ENCODE measurements at places on chromosomes 1 and 21.

GRCh38 chr1:162206749-162207635, 137.5 kb downstream of the NOS1AP start:
- DNase-seq = no peak

- no peak for DNase-seq
Measured at GRCh38 chr1:222889440-222889839, 74.6 kb downstream of the DISP1 start.

- no peak for DNase-seq
Measured at GRCh38 chr1:62998845-62999649, 215.1 kb downstream of the ATG4C start.

- DNase-seq = no peak
Measured at GRCh38 chr1:243415663-243416408, 160.0 kb downstream of the SDCCAG8 start.

DNA sequence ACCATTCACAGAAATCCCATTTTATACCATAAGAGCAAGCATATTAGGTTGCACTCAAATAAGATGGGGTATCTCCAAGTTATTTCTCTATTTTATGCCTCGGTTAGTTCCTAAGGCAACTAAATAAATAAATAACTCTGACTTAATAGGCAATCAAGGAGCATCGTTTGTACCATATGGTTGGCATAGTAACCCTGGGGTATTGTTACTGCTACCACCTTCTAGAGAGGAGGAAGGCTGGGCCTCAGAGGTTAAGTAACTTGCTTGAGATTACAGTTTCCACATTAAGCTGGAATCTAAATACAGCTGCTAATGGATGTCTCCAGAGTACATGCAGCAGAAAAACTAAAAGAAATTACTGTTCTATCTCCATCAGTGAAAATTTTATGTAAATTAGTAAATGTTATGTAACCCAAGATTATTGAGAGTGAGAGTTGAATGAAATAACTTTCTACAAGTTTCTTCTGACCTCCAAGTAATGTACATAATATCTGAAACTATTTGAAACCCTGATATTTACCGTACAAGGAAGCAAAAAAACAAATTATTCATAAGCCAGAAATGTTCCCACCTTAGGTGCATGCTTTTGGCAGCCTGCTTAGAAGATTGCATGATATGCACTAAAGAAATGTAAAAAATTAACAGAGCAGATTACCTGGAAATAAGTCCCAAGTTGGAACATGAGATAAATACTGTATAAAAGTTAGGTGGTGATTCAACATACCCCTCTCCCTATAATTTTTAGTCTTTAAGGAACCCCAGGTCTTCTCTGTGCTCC, 127.0 kb downstream of the CRB1 start:
- no peak for DNase-seq
